ENCODE measurements at places on chromosomes 5 and 9.

GRCh38 chr9:110125207-110125751, 82.7 kb downstream of the C9orf152 start:
- no peak for DNase-seq

- DNase-seq, result no peak
These were observed 15.0 kb downstream of the SLC12A7 start for GRCh38 chr5:1096838-1097237.

DNA sequence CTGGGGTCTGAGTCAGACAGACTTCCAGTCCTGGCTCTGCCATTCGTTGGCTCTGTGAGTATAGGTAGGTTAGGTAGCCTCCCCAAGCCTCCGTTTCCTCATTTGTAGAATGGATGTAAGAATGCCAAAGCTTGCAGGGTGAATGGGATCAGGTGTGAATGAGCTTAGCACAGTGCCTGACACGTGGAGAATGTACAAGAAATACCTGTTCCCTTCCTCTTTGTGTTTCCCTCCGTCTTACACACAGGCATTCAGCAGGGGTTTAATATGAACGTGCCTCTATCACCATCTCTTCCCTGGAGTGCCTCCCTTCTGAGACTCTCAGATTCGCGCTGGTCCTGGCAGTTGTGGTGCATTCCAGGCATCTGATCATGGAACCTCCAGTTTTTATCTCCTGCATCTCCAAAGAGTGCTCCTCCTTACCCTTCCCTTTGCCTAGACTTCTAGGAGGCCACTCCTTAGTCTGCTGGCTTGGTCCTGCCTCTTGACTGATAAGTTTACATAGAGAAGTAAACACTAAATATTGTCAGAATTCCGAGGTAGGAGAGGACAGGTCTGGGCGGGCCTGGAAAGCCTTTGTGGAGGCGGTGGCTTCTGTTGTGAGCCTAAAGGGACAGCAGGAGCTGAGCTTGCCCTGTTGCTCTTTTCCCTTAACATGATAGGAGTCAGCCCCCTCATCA, 199.4 kb downstream of the AOPEP start:
- DNase-seq, result no peak

GRCh38 chr9:35976726-35977125, 18.8 kb upstream of the OR2S2 start:
- no peak for DNase-seq

DNA sequence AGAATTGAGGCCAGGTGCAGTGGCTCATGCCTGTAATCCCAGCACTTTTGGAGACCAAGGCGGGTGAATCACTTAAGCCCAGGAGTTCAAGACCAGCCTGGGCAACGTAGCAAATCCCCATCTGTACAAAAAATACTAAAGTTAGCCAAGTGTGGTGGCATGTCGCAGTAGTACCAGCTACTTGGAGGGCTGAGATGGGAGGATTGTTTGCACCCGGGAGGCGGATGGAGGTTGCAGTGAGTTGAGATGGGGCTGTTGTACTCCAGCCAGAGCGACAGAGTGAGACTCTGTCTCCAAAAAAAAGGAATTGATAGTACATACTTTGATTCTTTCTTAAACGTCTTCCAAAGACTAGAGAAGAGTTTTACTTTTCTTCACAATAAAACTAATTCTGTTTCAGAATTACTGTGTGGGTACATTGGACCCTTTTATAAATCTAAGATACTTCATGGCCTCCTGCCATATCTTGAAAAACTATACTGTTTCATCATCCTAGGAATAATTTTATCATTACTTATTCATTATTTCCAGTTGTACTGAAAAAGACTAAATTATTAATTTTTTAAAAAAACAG, 132.0 kb upstream of the GRHPR start:
- no peak for DNase-seq

- DNase-seq, result no peak
These were observed 66.7 kb upstream of the HSPB3 start for GRCh38 chr5:54388811-54389210.

DNA sequence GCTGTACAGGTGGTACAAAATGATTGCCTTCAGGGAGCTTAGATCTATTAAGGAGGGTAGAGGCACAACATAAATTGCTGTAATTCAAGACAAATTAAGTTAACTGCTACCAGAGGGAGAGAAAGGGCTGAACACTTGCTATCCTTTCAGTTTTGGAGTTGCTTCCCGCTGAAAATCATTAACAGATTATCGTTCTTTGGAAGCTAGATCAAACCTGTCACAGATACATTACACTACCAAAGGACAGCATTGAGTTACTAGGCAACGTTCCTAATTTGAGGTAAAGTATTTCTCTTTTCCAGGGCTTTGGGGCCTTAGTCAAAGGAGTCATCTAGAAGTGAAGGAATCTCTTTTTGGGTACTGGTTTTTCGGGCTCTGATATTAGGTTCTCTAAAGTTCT, 84.7 kb upstream of the DHFR start:
- no peak for DNase-seq

GRCh38 chr9:92969516-92970466, 22.5 kb downstream of the FGD3 start:
- DNase-seq, result no peak

DNA sequence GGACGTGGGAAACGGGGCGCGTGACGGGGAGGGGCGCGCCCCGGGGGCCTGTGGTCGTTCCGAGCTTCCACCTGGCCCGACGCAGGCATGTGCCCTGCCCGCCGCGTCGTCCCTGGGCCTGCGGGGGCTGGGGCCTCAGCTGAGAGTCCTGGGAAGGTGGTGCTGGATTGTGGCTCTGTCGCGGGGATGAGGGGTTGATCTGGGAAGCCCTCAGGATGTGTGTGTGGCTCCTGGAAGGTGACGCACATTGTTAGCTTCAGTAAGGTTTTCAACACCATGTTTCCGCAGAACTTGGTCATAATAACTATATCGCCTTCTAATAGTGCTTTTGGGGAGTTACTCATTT, 589.1 kb downstream of the MTRR start:
- no peak for DNase-seq

GRCh38 chr5:126864042-126864688, 87.2 kb downstream of the LMNB1 start:
- no peak for DNase-seq

DNA sequence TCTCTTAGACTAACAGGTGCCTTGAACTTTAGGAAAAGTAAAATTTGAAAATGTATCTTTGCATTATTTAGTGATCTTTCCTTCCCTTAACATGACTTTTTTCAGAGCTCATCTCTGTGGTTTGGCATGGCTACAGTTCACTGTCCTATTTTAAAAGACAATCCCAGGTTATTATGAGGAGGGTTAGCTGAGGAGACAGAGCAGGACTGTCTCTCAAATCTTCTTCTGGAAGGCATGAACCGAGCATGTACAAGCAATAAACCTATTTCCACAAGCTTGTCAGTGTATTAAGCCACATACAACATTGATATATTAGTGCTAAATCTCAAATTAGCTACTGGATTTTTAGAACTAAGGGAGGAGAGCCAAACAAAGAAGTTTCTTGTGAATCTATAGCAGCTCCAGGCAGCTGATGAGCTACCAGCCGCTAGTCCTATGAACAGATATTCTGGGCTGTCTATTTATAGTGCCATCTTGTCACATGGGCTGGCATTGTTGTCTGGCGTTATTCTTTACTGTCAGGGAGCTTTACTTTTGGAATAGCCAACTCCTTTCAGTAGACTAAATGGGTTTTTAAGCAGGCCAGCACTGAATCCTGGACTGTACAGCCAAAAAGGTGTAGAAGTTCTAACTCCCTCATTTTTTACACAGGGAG, 171.2 kb upstream of the ACTBL2 start:
- DNase-seq, result no peak

DNA sequence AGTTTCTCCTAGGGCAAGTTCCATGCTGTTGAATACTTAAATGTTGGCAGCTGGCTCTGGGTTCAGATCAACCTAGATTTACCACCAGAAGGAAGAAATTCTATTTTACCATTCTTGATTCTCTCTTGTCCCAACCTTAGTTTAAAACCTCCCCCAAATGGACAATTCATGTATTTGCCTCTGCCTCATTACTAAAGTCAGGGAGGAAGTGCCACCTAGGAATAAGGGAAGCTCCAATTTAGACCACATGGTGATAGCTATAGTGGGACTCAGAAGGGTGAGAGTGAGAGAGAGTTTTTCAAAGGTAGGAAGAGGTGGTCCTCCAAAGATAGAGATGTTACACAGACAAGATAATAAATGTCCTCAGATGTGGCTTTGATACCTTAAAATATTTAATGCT, 53.4 kb upstream of the PAM start:
- no peak for DNase-seq

DNA sequence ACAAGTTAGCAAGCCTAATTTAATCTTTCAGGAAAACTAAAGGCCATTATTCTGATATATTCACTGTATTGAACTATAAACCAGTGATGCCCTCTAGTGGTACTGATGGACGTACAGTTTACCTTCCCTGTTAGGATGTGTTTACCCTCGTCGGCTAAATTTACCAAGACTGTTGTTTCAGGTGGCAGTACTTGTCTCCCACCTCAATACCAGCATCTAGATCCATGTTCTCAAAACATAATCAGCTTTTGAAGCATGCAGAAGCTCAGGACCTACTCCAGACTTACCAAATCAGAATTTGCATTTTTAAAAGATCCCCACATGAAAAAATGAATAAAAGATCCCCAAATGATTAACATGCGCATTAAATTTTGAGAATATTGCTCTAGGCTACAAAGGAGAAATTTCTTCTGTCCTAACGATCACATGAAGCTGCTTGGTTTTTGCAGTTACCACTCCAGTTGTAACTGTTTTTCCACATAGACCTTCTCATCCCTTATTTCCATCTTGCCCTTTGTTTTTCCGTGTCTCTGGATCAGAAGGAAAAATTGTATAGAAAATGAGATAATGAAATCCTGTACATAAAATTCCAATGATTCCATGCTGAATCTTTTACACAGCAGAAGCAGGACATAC, 3.2 kb upstream of the BAAT start:
- no peak for DNase-seq

DNA sequence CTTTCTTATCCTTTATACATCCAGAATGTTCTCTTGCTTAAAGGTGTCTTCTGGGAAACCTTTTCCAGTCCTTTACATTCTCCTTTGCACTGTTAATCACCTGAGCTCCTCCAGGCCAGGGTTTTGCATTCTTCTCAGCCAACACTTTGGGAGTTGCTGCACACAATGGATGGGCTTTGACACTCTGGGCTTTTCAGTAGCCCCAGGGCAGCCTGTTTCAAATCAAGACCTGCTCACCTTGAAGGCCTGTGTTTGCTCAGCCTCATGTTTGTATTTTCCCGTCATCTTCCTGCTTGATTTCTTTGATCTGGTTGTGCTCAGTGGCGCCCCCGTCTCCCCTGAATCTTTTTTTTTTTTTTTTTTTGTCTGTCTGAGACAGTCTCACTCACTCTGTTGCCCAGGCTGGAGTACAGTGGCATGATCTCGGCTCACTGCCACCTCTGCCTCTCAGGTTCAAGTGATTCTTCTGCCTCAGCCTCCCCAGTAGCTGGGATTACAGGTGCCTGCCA, 41.0 kb downstream of the DMRT1 start:
- DNase-seq, result no peak
